ENCODE measurements at places on chromosomes 7 and 10.

- DNase-seq = no peak
Observed at GRCh38 chr7:97506728-97507127, 225.2 kb upstream of the TAC1 start.

- DNase-seq = no peak
Observed at GRCh38 chr7:5603241-5604140, 178.0 kb downstream of the RNF216 start.

- no peak for DNase-seq
Observed at GRCh38 chr7:55275291-55276200, 89.6 kb upstream of the LANCL2 start.

DNA sequence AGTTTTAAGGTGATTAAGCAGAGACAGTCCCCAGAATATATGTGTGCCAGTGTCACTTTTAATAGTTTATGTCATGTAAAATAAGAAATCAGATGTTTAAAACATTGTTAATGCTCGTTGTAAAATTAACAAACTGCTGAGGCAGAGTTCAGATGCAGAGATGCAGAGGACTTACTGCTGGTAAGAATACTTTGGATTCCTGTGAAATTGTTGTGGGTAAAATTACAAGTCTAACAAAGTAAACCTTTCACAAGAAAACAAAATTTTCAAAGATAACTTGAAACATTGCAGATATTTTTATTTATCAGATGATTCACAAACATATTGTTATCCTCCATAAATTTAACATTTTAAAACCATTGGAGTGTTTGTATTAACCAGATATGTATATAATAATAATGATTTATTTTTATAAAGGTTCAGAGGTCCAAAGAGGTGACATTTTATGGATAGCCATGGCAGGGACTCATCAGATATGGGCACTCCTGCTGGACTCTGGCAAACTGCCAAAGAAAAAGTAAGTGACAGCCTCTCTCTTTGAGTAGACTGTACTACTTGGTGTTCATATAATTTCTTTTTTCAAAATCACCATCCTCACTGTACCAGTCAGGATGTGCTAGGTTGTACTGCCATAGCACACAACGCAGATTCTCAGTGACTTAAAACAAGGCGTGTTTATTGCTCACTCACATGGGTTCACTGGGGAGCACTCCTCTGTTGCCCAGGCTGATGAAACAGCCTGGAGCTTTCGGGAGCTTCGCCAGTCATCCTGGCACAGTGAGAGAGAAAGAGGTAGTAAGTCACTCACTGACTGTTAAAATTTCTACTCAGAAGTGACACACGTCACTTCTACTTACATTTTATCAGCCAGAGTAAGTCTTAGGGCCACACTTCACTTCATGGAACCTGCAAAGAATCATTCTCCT, 43.5 kb downstream of the NHLRC2 start:
- DNase-seq = no peak

- no peak for DNase-seq
Observed at GRCh38 chr7:91357379-91357778, 93.1 kb downstream of the FZD1 start.

- no peak for DNase-seq
Observed at GRCh38 chr7:140036224-140036962, 26.4 kb downstream of the PARP12 start.

GRCh38 chr7:128831178-128831993, 1.2 kb downstream of the FLNC start:
- DNase-seq = peak; percentile 82
